Lower leg skin (tissue), 4 donors: ENCODE measurements at places on chromosomes 2 and 18. TPM values are rescaled to one million over a fixed set of nuclear protein-coding genes. Genes with fewer than 3 reads are reported as not detected.

Gene ZNF892
- total RNA-seq = 2.6 TPM

DNA sequence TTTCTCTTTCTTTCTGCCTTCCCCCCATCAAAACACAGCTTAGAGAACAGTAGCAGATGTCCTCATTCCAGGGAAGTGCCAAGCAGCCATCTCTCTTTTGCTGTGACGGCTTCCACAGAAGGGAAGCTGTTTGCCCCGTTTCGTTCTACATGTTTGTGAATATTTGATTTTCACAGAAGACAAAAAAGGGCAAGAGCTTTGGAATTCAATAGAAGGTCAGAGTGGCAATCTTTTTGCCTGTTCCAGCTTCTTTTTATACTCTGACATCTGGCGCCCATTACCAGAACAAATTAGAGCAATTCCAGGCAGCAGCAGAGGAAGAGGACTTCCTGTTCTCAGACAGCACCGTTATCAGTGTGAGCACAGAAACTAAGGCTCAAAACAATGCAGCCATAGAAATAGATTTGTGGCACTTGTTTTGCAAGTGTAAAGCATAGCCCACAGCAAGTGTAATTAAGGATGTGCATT lies 79.0 kb upstream of the CDH19 start:
- no peak for DNase-seq

Gene NYAP2
- not detected for total RNA-seq

- DNase-seq = no peak
Measured at GRCh38 chr2:142649581-142649980, 227.9 kb upstream of the KYNU start.

Gene EPHA4
- total RNA-seq = 48.2 TPM

DNA sequence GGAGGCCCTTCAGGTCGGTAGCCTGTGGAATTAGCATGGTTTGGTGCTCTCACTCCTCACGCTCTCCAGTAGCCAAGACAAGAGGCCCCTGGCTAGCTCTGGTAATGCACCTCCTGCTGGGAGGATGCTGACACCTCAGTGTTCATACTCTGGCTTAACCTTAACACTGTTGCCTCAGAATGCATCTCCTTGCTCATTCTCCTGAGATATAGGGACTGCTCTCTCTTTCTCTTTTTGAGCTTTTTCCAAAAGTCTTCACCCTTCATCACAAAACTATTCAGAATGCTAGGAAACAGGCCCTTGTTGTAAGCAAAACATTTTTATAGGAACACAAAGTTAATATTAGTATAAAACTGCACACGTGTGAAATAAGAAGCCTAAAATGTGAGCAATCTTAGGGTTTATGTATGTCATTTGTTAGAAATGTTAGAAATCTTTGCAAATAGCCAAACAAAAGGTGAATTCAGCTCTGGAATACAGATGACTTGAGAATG lies 17.3 kb upstream of the IMPA2 start:
- no peak for DNase-seq

Gene SIX3
- total RNA-seq = not detected

DNA sequence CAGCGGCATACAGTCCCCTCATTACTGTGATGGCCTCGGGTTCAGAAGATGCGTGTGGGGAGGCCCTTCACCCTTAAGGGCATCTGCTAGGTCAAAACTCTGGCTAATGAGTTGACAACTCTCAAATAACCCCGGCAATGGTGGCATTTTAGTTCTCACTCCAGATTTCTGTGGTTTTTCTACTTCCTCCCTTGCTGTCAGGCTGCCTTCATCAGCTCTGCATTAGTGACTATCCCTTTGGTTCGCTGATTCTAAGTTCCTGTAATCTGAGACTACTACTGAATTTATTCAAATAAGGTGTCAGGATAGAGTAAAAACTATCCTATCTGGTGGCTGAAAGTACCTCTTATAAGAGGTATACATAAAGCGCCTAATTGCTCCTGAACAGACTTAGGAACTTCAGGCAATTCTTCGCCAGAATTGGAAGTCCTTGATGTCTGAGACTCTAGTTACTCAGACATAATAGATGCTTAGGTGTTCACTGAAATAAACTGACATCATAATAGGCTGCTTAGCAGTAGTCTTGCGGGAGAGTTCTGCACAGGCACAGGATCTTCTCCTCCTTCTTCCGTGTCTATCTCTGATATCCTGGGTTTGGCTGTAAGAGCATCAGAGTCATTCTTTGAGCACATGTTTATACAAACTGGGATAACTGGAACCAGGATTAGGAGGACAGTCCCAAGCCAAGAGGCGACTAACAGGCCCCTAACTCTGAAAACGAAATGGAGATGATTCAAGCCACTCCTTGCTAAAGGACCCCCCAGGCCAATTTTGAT lies 194.5 kb downstream of the DNER start:
- DNase-seq = no peak
